ENCODE measurements at places on chromosomes 7 and 10. TPM values are rescaled to one million over a fixed set of nuclear protein-coding genes. Genes with fewer than 3 reads are reported as not detected.
A peak's percentile ranks its signal among the peaks of the same experiment; 100 is the strongest.

The SPDYE9 gene
- not detected for total RNA-seq

GRCh38 chr7:37380831-37381230 lies 67.8 kb downstream of the ELMO1 start:
- no peak overlapping the region for H3K27ac ChIP-seq
- no peak for DNase-seq
- peaks cover 9% of the 10 kb centered on the region for H3K4me1 ChIP-seq
- no peak overlapping the region for H3K4me3 ChIP-seq
- no peaks in the 10 kb centered on the region for H3K27me3 ChIP-seq

The MYO1G gene
- total RNA-seq = 4.9 TPM

DNA sequence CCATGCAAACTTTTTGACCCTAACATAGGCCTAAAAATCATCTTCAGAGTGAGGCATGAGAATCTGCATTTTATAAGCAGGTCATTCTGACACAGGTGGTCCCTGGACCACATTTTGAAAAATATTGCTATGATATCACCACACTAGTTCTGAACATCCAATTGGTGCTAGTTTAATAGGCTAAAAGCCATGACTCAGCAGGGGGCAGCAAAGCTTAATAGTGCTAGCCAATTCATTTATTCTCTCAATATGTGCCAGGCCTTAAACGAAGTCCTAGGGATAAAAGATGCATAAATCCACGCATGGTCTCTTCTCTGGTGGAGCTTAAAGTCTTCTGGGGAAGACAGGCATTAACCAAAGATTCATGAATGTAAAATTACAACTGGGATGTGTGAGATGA lies 10.2 kb upstream of the SLC25A28 start:
- H3K4me1 ChIP-seq = no peaks in the 10 kb centered on the region
- no peak overlapping the region for H3K27ac ChIP-seq
- H3K27me3 ChIP-seq = no peaks in the 10 kb centered on the region
- no peak for DNase-seq
- no peak overlapping the region for H3K4me3 ChIP-seq

- H3K27me3 ChIP-seq = no peaks in the 10 kb centered on the region
- H3K4me1 ChIP-seq = no peaks in the 10 kb centered on the region
- H3K27ac ChIP-seq = no peak overlapping the region
Measured at GRCh38 chr10:12416344-12417050, 67.2 kb downstream of the CAMK1D start.

- no peaks in the 10 kb centered on the region for H3K36me3 ChIP-seq
- peak overlapping the region; percentile 62 for H3K27ac ChIP-seq
- H3K4me3 ChIP-seq = no peak overlapping the region
- H3K4me1 ChIP-seq = peaks cover 9% of the 10 kb centered on the region
Measured at GRCh38 chr10:95518455-95519452, 42.4 kb downstream of the SORBS1 start.

DNA sequence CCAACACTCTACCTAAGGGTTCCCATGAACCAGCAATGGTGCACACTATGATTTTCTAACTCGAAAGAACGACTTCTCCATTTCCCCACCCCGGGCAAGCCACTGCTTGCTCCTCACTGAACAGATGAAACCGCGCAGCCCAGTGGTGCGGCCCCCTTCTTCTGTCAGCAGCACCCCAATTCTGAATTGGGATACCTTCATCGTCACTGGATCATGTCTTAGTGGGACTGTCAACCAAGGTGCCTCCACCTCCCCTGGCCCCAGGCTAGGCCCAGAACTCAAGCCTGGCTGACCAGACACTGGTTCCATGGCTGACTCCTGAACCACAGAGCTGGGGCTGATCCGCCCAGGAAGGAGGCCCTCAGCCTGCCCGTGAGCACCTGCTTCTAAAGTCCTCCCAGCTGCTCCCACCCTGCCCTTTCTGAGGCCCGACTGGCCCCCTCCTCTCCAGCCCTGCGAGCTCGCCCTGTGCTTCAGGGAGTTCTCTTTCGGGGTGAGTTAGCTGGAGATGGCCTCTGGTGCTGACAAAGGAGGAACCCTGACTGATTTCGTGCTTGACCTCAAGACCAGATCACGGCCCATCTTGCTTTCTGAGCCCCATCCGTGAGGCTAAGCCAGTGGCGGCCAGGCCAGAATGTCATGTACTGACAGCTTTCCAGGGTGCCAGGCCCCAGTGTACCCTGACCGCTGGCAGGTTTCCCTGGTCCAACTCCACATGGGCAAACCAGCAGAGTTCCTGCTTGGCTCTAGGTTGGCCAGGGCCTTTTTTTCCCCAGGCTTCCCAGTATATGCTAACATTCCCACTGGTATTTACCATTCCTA lies 44.5 kb downstream of the FAM53B start:
- H3K27me3 ChIP-seq = no peaks in the 10 kb centered on the region
- H3K4me3 ChIP-seq = no peak overlapping the region
- H3K36me3 ChIP-seq = peaks cover 14% of the 10 kb centered on the region
- peaks cover 99% of the 10 kb centered on the region for H3K4me1 ChIP-seq
- peak overlapping the region; percentile 92 for H3K27ac ChIP-seq

GRCh38 chr7:77433901-77434300 lies 17.8 kb upstream of the GSAP start:
- H3K4me1 ChIP-seq = no peaks in the 10 kb centered on the region
- no peak for DNase-seq
- no peak overlapping the region for H3K27ac ChIP-seq
- no peak overlapping the region for H3K4me3 ChIP-seq
- H3K27me3 ChIP-seq = peaks cover 3% of the 10 kb centered on the region

GRCh38 chr10:114801411-114801813 lies 20.2 kb upstream of the FHIP2A start:
- no peaks in the 10 kb centered on the region for H3K27me3 ChIP-seq
- no peaks in the 10 kb centered on the region for H3K36me3 ChIP-seq
- no peaks in the 10 kb centered on the region for H3K4me1 ChIP-seq
- DNase-seq = no peak

DNA sequence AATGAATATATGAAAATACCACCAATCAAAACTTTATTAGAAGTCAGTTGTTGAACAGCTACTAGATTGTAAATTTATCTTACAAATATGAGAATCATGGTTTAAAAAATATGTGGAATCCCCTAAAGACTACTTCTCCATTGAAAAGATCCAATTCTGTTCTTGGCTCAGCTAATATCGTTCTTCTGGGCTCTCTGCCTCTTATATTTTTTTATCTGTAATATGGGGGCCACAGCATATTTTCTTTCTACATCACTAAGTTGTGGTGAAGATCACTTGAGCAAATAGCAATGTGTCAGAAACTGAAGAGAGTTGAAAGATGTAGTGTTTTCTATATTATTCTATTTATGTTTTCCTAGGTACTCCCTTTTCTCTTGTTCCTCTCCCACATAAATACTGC lies 198.1 kb downstream of the FZD1 start:
- H3K4me3 ChIP-seq = no peak overlapping the region
- H3K27me3 ChIP-seq = no peaks in the 10 kb centered on the region
- no peak for DNase-seq

The WNT8B gene
- total RNA-seq = not detected

- no peak overlapping the region for H3K4me3 ChIP-seq
- H3K4me1 ChIP-seq = peaks cover 5% of the 10 kb centered on the region
- no peak for DNase-seq
Measured at GRCh38 chr10:6669269-6669859, 89.3 kb upstream of the PRKCQ start.

All from heart left ventricle (tissue), 16 donors.